ENCODE measurements at places on chromosomes 13 and 19. TPM values are rescaled to one million over a fixed set of nuclear protein-coding genes. Genes with fewer than 3 reads are reported as not detected.

LRRC63 gene
- total RNA-seq = 0.72 TPM

TEKTIP1 gene
- not detected for total RNA-seq

ZNF792 gene
- total RNA-seq = 6.3 TPM

JAK3 gene
- 32.7 TPM for total RNA-seq

ZNF723 gene
- total RNA-seq = 1.2 TPM

HCN2 gene
- 2.4 TPM for total RNA-seq

RAB11B gene
- total RNA-seq = 42.6 TPM

SMIM24 gene
- not detected for total RNA-seq

ZNF787 gene
- total RNA-seq = 13.2 TPM

KCNRG gene
- 5.3 TPM for total RNA-seq

SELENOV gene
- total RNA-seq = not detected

C1QTNF9B gene
- total RNA-seq = 3.6 TPM

COX7A1 gene
- 4.3 TPM for total RNA-seq

IL12RB1 gene
- total RNA-seq = 0.72 TPM

LILRB1 gene
- 0.72 TPM for total RNA-seq

DNA sequence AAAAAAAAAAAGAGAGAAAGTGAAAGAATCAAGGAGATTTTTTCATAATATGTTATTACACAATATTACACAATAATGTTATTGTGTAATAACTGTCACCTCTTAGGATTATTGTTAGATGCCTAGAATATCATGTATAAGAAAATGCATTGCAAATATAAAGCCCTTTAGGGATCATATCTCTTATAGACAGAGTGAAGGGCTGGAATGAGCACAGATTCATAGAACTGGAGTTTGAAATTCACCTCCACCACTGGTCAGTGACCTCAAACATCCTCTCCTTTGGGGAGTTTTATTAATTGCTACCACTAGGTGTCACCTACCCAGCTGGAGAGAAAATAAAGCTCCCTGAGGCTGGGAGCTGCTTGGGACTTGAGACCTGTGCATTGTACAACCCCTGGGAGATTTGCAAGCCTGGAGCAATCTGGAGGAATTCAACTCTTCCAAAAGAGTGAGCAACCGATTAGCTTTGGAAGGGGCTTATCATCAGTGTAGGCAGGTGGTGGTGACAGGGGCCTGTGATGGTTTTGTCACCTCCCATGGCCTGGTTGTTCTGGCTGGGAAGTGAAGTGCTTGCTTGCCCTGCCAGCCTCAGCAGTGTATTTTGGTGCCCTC, 30.3 kb upstream of the FRY start:
- peak; percentile 38 for DNase-seq

DNA sequence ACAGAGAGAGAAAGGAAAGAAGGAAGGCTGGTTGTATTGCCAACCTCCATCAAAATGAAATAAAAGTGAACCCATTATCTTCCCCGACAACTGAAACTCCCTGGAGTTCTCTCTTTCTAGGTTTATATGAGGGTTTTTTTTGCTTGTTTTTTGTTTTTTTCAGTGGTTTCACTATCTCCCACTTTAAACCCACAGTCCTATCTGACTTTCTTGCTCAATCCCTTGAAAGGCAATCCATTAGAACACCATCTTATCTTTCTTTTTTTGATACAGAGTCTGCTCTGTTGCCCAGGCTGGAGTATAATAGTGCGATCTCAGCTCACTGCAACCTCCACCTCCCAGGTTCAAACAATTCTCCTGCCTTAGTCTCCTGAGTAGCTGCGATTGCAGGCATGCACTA, 158.0 kb upstream of the MIR17HG start:
- no peak for DNase-seq

DNA sequence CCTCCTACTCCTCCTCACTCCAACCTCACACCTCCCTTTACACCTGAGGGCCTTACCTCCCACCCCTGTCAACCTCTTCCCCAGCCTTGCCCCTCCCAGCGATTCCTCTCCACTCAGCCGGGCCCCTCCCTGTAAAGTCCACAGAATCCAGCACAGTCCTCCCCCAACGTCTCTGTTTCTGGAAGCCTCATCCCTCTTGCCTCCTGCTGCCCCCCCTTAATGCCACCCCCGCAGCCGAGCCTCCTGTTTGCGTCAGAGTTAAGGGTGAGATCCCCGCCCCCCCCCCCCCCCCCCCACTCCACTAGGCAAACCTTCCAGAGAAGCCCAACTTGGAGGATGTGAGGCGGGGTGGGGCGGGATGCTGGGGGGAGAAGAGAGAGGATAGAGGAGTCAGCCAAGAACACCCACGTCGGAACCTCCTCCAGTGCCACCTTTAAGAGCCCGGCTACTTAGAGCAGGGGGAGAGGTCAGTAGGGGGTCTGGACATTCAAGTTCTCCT, 2.1 kb downstream of the UNC13A start:
- no peak for DNase-seq

DNA sequence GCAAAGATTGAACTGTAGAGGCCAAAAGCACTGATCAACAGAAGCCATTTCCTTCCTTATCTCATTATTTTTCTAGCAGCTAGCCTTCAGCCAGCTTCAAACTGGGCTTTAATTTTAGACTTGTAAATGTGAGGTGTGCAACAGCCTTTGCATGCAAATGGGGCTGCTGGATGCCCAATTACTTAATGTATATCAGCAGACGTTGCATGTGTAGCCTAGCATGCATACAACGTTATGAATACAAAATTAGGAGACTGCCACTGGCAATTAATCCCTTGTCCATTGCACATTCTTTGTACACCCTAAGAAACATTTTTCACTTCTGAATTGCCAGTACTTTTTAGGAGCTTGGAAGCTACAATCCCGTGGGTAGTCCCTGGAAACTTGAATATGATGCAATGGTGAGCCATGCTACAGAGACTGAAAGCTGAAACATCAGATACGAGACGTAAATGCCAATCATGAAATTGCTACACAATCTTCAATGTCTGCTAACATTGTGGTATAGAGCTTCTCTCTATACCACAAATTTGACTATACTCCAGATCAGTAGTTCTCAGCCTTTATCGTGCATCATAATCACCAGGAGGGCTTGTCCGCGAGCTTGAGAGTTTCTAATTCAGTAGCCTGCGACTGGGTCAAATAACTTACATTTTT, 20.2 kb downstream of the EPSTI1 start:
- DNase-seq = no peak

DNA sequence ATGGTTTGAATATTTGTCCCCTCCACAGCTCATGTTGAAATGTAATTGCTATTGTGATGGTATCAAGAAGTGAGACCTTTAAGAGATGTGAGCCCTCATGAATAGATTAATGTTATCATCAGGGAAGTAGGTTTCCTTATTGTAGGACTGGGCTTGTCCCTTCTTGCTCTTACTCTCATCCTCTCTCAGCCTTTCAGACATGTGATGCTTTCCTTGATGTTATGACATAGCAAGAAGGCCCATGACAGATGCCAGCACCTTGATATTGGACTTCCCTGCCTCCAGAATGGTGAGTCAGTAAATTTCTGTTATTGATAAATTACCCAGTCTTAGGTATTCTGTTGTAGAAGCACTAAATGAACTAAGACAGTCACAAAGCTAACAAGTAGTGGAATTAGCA, 5.7 kb upstream of the ZMYM2 start:
- DNase-seq = no peak

GRCh38 chr13:109093998-109094397, 464.6 kb downstream of the MYO16 start:
- DNase-seq = no peak

DNA sequence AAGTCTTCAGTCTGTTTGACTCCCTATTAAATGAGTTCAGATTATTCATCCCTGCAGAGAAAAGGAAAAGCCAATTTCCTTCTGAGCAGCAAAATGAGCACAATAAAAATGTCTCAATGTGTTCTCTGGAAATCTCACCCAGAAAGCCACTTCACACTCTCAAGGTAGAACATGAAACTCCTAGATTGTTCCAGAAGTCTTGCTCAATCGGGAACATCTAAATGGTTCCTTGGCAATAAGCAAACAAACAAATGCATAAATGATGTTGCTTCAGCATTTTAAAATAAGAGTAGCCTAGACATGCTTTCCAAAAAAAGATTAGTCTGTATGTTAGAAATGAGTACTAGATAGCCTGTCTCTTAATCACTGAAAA, 59.7 kb upstream of the TNFRSF19 start:
- no peak for DNase-seq

GRCh38 chr13:83824120-83824519, 58.2 kb downstream of the SLITRK1 start:
- DNase-seq = no peak

DNA sequence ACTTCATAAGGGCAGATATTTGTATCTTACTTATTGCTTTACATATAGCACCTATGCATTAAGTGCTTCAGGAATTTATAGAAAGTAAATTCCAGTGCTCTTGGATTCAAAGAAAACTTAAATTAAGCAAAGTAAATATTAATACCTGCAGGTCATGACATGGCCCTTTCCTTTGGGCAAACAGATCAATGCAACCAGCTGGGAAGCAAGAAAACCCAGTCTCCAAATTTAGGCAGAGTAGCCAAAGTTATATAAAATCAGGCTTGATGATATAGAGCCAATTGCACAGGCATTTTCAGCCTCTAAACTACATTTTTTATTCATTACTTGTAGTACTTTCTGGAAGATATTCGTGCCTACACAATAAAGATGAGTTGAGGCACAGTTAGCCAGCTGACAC, 16.9 kb downstream of the TGDS start:
- DNase-seq = no peak

GRCh38 chr13:44458313-44458975, 84.8 kb downstream of the SERP2 start:
- DNase-seq = no peak

DNA sequence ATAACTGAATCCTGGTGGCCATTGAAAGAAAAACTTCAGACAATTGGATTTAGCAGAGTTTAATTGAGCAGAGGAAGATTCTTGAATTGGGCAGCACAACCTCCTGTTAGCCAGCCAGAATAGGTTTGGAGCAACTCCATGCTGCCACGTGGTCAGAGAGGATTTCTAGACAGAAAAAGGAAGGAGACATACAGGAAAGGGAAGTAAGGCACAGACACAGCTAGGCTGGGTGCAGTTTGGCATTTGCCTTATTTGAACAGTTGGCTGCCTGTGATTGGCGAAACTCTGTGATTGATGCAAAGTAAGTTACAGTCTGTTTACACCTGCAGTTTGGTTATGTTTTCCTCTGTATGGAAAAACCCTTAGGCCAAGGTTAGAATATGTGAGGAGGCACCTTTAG, 85.8 kb upstream of the SPATA13 start:
- DNase-seq = no peak

GRCh38 chr13:98220271-98220791, 43.3 kb upstream of the RNF113B start:
- peak; percentile 92 for DNase-seq

GRCh38 chr13:108508263-108508662, 121.1 kb upstream of the MYO16 start:
- DNase-seq = no peak

GRCh38 chr13:46142776-46143175, 37.9 kb upstream of the CPB2 start:
- DNase-seq = no peak

GRCh38 chr13:67223024-67223423, 7.1 kb downstream of the PCDH9 start:
- peak; percentile 58 for DNase-seq

DNA sequence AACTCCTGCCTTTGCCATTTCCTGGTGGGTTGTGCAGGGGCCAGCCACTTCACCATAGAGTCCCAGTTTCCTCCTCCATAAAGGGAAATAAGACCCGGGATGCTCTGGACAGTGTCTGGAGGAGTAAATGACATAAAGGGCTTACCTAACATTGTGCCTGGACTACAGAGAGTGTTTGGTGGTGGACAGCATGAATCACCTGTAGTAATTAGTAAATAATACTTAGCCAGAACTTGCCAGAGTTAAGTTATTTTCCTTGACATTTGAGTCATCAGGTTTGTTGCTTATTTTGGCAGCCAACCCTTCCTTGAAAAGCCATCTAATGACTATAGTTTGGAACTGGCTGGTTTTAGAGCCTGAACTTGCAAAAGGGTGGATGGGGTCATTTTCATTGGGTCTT, 159.2 kb downstream of the SLC7A1 start:
- no peak for DNase-seq

- no peak for DNase-seq
These were observed 12.9 kb downstream of the STARD13 start for GRCh38 chr13:33272531-33273124.

GRCh38 chr19:8544168-8544567, 30.2 kb upstream of the ZNF414 start:
- DNase-seq = no peak

- DNase-seq = peak; percentile 99
These were observed at the start of gene RPL21 for GRCh38 chr13:27251166-27252091. Gene RPL21 (plus strand): TSS chr13:27251558. CDS start chr13:27253777, 2,219 bp downstream.

DNA sequence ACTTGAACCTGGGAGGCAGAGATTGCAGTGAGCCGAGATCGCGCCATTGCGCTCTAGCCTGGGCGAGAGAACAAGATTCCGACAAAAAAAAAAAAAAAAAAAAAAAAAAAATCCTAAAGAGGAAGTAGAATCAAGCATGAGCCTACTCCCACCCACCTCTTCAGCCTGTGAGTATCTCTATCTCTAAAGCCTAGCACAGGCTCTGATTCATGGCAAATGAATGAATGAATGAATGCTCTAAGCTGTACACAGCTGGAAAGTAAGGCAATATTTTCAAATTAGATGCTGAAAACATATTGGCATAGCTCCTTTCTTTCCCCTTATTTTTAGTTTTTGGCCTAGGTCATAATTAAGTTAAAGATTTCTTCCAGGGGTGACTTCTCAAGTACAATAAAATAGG, 35.7 kb upstream of the FAM216B start:
- DNase-seq = no peak

- DNase-seq = peak; percentile 69
These were observed 130.2 kb downstream of the DNAJC15 start for GRCh38 chr13:43153436-43154090.

DNA sequence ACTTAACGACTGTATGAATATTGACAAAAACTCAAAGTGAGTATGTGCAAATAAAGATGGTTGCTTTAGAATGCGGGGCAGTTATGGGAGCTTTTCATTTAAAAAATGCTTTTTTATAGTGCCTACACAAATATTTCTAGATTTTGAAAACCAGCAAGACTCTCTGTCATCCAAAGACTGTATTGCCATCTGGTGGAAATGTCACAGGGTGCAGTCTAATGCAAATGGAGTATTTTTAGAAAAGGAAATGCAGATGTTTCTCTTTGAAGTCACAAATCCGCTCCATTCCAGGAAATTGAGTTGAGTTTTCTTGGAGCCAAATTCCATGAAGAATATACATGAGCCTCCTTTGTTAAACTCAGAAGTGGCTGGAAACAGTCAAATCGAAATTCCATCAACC, 2.3 kb upstream of the C1QTNF9B start:
- peak; percentile 85 for DNase-seq
